ENCODE measurements at places on chromosomes 7 and 10.

GRCh38 chr7:23410446-23411183 is 59.7 kb downstream of the IGF2BP3 start:
- no peak for DNase-seq

GRCh38 chr7:116284390-116284789 is 74.1 kb downstream of the TES start:
- DNase-seq = no peak

DNA sequence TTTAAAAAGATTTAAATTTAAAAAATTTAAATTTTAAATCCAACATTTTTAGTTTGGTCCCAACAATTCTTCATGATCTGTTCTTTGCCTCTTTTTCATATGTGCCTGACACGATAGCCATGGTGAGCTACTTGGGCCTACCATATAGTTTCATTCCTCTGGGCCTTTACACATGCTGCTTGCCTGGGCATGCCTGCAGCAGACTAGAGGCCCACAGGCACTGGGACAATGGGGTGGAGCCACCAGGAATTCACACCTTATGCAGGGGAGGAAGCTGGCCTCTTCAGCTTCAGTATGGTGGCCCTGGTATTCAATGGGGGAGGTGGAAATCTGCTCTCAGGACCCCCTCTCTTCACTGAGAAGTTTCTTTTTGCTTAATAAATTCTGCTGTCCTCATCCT is 37.8 kb upstream of the ZNF365 start:
- DNase-seq = no peak

DNA sequence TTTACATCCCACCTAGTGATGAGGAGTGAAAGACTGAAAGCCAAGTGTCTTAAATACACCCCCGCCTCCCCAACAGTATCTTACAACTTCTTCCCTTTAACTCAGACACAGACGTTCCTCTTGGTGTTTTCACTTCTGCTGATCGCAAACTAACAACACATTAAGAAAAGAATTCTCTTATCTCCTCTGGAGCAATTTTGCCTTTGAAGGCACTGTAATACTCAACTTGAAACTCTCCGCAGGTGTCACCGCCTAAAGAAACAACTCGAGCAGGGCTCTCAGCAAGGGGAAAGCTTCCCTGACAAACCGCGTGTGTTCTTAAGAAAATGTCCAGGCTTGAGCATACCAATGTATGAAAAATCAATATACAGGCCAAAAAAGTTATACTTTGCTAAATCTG is 452 bp downstream of the SEMA3C start:
- no peak for DNase-seq

DNA sequence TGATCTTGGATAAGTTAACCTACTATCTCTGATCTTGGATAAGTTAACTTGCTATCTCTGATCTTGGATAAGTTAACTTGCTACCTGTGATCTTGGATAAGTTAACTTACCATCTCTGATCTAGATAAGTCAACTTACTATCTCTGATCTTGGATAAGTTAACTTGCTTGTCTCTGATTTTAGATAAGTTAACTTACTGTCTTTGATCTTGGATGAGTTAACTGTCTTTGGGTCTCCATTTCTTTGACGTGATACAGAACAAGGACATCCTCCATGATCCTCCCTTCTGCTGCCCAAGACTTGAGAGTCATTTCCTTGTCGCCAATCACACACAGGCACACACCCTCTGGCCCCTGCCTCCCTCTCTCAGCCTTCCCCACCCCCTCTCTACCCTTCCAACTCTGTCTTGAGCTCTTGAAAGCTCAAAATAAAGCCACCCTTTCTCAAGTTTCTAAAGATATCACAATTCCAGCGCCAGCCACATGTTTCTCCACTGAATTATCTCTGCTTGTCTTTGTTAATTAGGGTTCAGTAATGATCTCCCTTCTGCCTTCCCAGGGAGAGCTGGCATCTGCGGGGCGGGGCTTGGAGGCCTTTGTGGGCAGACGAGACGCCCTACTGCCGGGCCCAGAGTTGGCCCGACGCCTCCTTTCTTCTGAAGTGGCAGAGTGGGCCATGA is 85.1 kb upstream of the GTF2I start:
- no peak for DNase-seq

DNA sequence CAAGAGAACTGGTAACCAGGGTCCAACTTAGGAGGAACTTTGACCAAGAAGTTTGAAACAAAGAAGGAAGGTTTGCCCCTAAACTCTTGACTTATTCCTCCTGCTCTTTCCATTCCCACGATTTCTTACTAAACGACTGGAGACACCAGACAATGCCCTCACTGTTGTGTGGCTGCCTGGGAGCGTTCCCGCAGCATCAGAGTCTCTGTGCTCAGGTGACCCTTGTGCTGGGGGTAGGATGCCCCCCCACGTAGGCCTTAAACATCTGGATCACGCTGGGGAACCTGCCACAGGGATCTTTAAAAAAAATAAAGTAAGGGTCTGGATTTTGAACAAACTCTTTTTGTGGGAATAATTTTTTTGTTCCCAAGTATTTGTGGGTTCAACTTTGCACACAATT is 30.1 kb upstream of the CTBP2 start:
- no peak for DNase-seq

DNA sequence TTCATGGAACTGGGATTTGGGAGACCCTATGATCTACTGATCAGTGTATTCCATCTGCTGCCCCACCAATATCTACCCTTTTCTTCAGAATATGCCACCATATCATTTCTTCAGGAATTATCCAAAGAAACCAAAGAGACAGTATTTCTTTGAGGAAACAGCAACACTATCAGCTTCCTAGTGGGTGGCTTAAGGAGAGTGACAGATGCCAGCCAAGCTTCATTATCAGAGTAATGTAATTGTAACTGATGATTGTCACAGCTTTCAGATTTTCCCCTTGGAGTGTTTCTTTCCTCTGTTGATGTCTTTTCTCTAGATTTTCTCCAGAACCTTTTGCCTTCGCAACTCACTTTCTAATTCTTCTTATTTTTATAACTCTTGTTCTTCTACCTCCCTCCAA is 934.4 kb upstream of the LRRN3 start:
- DNase-seq = no peak

- no peak for DNase-seq
These were observed 92.0 kb upstream of the MACROH2A2 start for GRCh38 chr10:69960606-69960987.

DNA sequence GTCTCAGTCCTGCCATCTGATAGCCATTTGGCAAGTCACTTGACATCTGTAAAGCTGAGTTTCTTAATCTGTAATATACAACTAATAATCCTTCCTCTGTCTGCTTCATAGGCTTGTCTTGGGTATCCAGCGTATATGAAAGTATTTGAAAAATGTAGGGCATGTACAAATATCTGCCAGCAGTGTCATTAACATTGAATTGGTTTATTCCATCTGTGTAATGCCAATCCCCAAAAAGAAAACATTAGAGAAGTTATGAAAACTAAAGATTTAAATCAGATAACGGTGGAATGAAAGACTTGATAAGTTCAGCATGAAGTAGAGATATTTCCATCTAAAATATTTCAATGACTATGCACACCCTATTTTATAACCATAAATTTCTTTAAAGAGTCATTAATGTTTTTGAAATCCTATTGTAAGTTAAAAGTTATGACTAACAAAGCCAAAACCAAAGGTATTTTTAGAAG is 9.8 kb upstream of the RTKN2 start:
- no peak for DNase-seq

DNA sequence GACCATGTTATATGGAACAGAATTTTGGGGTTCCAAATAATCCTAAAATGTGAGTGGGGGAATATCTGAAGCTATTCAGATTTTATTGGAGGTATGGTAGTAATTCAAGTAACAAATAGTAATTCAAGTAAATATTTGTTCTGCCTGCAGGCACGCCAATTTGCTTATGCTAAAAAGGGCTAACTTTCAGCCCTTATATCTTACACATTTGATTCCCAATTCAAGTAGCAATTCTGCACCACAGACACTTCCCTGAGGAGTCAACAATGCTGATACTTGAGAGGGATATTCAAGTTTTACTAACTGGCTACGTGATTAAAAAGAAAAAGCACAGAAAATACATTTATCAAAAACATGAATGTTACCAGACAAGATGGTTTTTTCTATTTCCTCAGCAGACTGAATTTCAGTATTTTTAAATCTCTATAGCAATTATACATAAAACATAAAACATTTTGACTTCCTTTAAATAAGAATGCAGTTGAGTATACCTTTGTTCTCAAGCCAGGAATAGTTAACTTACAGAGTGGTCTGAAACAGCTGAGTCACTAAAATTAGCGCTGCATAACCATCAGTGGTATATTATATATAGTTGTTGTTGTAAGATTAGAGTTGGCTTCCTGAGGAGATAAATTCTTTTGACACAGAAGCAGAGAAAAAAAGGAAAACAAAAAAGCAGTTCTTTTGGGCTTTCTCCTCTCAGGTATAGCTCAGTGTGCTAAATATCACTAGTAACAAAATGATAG is 33.9 kb downstream of the MTPN start:
- DNase-seq = no peak

GRCh38 chr10:128277267-128277840 is 151.1 kb upstream of the MKI67 start:
- no peak for DNase-seq

DNA sequence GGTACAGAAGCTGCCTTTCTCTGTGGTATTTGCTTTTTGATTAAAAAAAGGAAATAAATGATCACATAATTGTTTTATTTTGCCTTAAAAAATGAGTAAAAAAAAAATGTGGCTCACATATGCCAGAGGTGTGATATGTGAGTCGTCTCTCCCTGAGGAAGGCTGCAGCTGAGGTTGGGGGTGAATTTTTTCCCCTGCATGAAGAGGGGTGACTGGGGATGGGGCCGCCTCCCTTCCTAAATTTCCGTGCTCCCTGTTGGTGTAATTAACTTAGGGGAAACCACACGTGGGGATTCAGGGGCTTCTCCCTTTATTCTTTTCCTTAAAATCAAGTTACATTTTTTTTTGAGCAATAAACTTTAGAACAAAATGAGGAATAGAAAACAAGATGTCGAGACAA is 35.4 kb downstream of the MGMT start:
- no peak for DNase-seq

- no peak for DNase-seq
These were observed 1260.8 kb downstream of the GATA3 start for GRCh38 chr10:9315292-9315691.
